ENCODE measurements at places on chromosomes 2 and 18.
A peak's percentile ranks its signal among the peaks of the same experiment; 100 is the strongest.

GRCh38 chr2:222641336-222641735, 14.6 kb downstream of the FARSB start:
- no peak for DNase-seq
- no peaks in the 10 kb centered on the region for H3K27me3 ChIP-seq
- H3K4me3 ChIP-seq: no peak overlapping the region
- no peaks in the 10 kb centered on the region for H3K4me1 ChIP-seq
- H3K36me3 ChIP-seq: peaks cover 3% of the 10 kb centered on the region

GRCh38 chr2:82708681-82709080, 1750.4 kb downstream of the SUCLG1 start:
- no peaks in the 10 kb centered on the region for H3K4me1 ChIP-seq
- no peak overlapping the region for H3K4me3 ChIP-seq
- H3K36me3 ChIP-seq: no peaks in the 10 kb centered on the region
- DNase-seq: no peak
- no peaks in the 10 kb centered on the region for H3K27me3 ChIP-seq

DNA sequence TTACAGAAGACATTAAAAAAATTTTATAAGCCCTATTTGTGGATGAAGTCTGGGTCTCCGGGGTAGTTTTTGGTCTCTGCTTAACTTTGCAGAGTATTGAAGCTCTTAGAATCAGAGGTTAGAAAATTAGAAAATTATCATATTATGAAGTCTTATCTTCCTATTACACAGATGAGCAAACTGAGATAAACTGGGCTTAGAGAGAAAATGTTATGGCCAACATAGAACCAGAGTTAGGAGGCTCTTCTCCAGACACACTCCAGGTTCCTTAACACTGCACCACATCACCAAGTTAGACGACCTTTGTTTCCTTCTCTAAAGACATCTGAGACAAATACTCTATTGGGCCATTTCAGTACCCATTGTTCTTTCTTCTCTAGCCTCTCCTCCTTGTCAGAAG, 36.7 kb upstream of the NEB start:
- H3K4me1 ChIP-seq: peaks cover 10% of the 10 kb centered on the region
- DNase-seq: no peak
- no peak overlapping the region for H3K4me3 ChIP-seq
- H3K36me3 ChIP-seq: no peaks in the 10 kb centered on the region
- H3K27ac ChIP-seq: peak overlapping the region; percentile 15

DNA sequence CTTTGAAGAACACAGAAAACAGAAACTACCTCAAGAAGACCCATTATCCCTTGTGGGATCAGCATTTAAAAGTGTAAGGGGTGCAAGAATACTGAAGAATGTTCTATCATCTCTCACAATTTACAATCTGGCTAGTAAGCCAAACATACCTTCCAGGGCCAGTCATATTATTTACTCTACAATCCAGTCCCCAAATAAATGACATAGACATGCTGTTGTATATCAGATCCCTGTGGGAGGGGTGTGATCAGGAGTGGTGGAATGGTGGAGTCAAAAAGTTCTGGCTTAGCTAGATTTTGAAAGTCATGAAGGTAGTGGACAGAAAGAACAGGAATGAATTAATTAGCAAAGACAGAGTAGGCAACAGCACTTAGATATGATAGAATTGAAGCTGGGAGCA, 1.8 kb upstream of the ITPRID2 start:
- no peak overlapping the region for H3K27ac ChIP-seq
- peaks cover 3% of the 10 kb centered on the region for H3K4me1 ChIP-seq
- no peaks in the 10 kb centered on the region for H3K36me3 ChIP-seq
- DNase-seq: no peak
- H3K4me3 ChIP-seq: no peak overlapping the region
- H3K27me3 ChIP-seq: peaks cover 5% of the 10 kb centered on the region

- H3K36me3 ChIP-seq: no peaks in the 10 kb centered on the region
- H3K4me3 ChIP-seq: no peak overlapping the region
- H3K27me3 ChIP-seq: no peaks in the 10 kb centered on the region
- peaks cover 7% of the 10 kb centered on the region for H3K4me1 ChIP-seq
- no peak for DNase-seq
- H3K27ac ChIP-seq: no peak overlapping the region
Observed at GRCh38 chr2:160360089-160360757, 133.4 kb downstream of the RBMS1 start.

DNA sequence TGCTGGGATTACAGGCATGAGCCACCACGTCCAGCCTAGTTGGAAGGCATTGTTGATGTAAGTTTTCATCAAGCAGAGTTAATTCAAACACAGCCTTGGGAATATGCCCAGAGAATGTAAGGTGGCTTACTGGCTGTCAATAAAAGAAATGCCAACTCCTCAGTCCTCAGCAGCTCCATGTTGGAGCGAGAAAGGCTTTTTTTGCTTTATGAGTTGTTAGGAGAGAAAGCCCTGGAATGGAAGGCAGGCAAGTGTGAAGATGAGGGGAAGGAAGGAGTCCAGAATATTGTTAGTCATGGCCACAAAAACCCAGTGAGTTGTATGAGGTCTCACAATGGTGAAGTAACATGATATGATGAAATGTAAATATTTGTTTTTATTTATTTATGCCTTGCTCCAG, 57.1 kb downstream of the MAP4K4 start:
- H3K27ac ChIP-seq: no peak overlapping the region
- H3K4me3 ChIP-seq: no peak overlapping the region
- H3K36me3 ChIP-seq: no peaks in the 10 kb centered on the region
- no peak for DNase-seq

DNA sequence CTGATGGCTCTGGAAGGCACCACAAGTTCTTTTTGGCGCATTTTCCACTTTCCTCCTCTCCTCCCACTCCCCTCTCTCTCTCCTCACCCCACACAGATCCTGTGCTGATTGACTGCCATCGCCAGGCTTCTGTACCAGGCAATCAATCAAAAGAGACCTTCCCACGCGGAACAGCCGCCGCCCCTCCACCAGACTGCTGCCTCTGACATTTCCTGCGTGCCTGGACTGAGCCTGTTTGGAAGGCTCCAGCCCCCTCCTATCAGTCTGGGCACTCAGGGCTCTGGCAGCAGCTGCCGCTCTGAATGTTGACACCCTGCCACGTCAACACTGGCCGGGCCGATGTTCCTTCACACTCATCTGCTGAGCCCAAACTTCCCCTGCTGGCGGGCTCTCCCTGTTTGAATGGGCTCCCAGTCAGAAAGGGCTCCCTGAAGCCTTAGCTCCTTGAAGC, 467.7 kb downstream of the EPHA4 start:
- H3K27ac ChIP-seq: no peak overlapping the region
- H3K4me3 ChIP-seq: no peak overlapping the region
- no peaks in the 10 kb centered on the region for H3K36me3 ChIP-seq
- DNase-seq: no peak

- H3K4me3 ChIP-seq: no peak overlapping the region
- H3K4me1 ChIP-seq: no peaks in the 10 kb centered on the region
Observed at GRCh38 chr2:85449214-85449588, 30.7 kb downstream of the SH2D6 start.
